Mucosa of descending colon (tissue), 3 donors: ENCODE measurements at places on chromosomes 4 and X. TPM values are rescaled to one million over a fixed set of nuclear protein-coding genes. Genes with fewer than 3 reads are reported as not detected.

- no peak for DNase-seq
These were observed 45.3 kb downstream of the ANK2 start for GRCh38 chr4:113094802-113095201.

- no peak for DNase-seq
These were observed 356.0 kb upstream of the RASGEF1B start for GRCh38 chr4:81827577-81828202.

DNA sequence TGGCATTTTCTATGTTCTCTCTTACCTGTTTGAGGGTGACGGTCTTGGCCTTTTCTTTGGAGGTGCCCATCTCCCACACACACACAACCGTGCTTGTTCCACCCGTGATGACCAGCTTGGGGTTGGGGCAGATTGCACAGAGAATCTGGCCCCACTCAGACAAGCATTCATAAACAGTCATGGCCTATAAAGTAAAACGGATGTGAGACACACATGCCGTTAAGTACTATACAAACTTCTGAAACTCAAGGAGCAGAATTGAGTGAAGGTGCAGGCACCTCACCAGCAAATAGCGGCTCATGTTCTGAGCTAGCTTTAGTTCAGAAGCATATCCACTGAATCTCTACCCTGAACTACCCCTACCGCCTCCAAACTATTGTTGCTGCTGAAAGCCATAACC is 107.6 kb downstream of the CDS1 start:
- no peak for DNase-seq

GRCh38 chr4:102869569-102870197 is 891 bp downstream of the CISD2 start:
- DNase-seq, result peak; percentile 33

DNA sequence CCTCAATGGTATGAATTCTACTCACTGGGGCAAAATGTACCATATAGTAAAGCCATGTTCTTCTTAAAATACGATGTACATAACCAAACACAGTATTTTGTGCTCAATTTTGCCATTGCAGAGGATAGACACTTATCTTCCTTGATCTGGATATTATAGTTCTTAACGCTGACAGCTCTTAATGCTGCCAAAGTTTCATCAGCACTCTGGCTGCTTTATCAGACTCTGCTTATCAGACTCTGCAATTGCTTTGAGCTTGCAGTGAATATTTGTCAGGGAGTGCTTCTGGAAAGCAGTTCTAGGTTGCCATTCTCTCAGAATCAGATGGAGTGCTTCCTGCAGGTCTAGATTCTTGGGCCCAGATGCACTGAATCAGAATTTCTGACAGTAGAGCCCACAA is 863.1 kb downstream of the CCSER1 start:
- DNase-seq, result no peak

- DNase-seq, result no peak
These were observed 365.5 kb upstream of the BOD1L1 start for GRCh38 chr4:13992975-13993520.

Gene WAS
- 4.4 TPM for total RNA-seq

Gene ARAP2
- total RNA-seq, result 22.5 TPM

Gene GAB3
- 1.3 TPM for total RNA-seq

Gene NALF2
- total RNA-seq, result 0.22 TPM
